ENCODE measurements at places on chromosomes 5 and 9.

- ATAC-seq = no peak
These were observed 79.3 kb downstream of the CACNA1B start for GRCh38 chr9:137956688-137957385.

DNA sequence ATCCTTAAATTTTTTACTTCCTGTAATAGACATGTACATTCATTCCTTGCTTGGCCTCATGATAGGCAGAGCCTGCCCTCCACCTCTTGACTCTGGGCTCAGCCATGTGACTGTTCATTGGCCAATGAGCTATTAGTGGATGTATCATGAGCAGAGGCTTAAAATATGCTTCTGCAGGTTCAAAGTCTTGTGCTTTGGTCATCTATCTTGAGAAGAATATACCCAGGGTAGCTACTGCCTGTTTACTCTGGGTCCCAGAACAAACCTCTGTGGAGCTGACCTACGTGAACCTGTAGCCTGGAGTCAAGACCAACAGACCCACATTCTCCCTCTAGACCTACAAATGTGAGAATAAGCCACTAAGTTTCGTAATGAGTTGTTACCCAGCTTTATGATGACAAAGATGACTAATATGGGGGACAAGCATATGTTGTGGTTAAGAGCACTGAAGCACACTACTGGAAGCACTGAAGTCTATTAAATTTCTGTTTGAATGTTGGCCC, 244.4 kb downstream of the MAST4 start:
- peak; percentile 60 for ATAC-seq

GRCh38 chr9:87420884-87421283, 76.8 kb upstream of the DAPK1 start:
- no peak for ATAC-seq

GRCh38 chr9:129624947-129625346, 1.0 kb upstream of the NTMT1 start:
- peak; percentile 8 for ATAC-seq

DNA sequence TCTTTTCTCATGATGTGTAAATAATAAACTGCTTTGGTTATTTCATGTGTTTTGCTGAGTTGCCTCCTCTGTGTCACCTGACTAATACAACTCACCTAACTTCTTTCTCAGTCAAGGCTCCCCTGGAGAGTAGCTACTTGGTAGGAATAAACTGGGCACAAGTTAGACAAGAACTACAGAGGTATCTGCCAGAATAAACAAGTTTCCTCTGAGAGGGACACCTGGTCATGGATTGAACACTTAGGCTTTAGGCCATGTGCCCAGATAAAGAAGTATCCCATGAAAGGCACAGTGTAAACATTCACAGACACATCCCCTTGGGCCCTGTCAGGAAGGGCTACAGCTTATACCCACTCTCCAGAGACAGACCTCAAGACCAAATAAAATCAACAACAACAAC, 532.5 kb downstream of the KIF4B start:
- peak; percentile 45 for ATAC-seq

DNA sequence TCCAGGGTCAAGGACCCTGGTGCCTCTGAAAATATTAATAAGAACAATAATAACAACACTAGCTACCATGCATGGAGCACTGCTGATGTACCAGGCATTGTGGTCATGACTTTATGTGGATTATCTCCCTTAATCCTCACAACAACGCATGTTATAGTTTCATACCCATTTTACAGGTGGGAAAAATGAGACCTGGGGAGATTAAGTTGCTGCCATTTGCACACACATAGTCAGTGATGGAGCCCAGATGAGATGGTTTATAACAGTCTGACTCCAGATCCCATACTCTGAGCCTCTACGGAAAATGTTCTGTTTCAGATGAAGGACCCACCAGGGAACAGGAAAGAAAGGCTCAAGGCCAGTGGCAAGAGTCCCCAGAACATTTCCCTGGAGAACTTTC, 48.2 kb upstream of the PPARGC1B start:
- no peak for ATAC-seq

DNA sequence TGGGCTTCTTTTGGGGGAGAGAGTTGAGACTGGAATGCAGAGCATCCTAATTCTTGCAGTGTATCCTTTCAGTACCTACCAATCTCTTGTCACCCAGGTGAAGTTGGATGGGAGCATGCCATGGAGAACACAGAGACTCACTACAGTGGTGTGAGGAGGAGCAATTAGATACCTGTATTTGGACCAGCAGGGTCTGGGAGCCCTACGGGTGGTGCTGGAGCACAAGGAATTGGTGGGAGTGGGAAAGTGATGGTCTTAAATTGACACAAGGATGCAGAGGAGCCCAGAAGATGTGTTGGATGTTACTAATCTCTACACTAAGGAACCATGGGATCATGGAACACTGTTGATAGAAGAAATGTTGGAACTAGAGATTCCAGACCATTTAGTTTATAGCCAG, 212.7 kb downstream of the CHSY3 start:
- no peak for ATAC-seq

- no peak for ATAC-seq
These were observed 67.9 kb upstream of the TARS1 start for GRCh38 chr5:33372721-33373472.

GRCh38 chr5:140185409-140185808, 10.4 kb downstream of the CYSTM1 start:
- no peak for ATAC-seq

GRCh38 chr5:74903165-74903787, 37.1 kb upstream of the FAM169A start:
- peak; percentile 100 for ATAC-seq

DNA sequence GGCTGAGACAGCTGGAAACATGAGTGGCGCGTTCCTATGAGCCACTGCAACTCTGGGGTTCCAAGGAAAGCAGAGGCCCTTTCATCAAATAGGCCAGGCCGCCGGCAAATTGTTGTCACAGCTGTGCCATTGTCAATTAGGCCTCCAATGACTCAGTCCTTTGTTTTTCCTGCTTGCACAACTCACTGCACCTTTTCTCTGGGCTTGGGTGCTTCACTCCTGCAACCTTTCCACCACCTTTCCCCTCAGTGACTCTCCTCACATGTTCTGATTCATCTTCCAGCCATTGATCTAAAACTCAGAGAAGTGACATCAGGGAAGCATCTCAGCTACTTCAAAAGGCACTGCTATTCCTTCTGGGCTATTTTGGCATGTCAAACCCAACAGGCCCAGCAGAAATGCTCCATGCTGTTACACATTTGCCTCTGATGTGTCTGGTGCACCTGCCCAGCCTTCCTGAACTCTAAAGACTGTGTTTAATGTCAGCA, 653.7 kb downstream of the NR2F1-AS1 start:
- peak; percentile 43 for ATAC-seq

- ATAC-seq = peak; percentile 85
These were observed 7.3 kb upstream of the ANXA6 start for GRCh38 chr5:151164687-151165392.

DNA sequence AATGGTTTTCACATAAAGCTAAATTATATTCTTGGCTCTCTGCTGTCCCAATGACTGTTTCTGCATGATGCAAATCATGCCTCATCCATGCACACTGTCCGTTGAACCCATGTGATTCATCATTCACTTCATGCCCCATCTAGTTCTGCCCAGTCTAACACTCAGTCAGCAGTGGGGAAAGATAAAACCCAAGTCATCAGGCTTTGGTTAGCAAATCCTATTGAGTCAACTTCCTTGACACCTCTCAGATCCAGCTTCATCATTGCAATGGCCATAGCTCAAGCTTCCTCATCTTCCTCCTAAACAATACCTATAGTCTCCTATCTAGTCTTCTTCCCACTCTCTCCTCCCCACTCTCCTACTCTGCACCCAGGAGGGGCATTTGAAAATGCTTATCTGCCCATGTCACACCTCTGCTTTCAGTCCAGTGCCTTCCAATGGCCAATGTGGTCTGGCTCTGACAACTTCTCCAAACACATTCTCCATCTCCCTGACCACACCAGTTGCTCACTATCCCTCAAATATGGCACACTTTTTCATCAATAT, 266.0 kb upstream of the TRIM32 start:
- peak; percentile 96 for ATAC-seq
